GM23248 (cell line): ENCODE measurements at places on chromosomes 13 and 19. TPM values are rescaled to one million over a fixed set of nuclear protein-coding genes. Genes with fewer than 3 reads are reported as not detected.
A peak's percentile ranks its signal among the peaks of the same experiment; 100 is the strongest.

The CEACAM21 gene
- not detected in 2 replicates for total RNA-seq

The PGLYRP2 gene
- total RNA-seq, result not detected in 2 replicates

The CYP2A7 gene
- not detected in 2 replicates for total RNA-seq

The IGFL2 gene
- not detected in 2 replicates for total RNA-seq

The CBY2 gene
- not detected in 2 replicates for total RNA-seq

The DMKN gene
- 20.0 and 25.4 TPM in 2 replicates for total RNA-seq

The PTH2 gene
- not detected in 2 replicates for total RNA-seq

DNA sequence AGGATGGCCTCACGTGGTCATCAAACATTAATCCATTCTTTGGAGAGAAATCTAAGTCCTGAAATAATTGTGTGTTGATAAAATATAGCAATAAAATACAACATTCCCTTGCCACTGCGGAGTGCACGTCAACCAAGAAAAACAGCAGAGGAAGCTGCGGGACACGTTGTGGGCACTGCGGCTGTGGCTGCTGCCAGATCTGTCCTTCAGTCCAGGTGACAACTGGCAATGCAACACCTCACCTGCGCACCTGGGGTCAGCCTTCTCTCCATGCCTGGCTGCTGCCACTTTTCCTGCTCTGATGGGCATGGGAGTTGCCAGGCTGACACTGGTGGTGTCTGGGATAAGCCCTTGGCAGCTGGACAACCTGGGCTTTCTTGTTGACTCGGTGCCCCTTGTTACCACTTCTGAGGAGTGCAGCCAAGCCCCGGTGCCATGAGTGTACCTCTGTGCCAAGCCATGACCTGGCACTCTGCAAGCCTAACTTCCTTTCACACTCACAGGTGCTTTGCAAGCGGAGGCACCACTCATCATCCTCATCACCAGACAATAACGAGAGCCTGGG is 251.6 kb upstream of the TSHZ3 start:
- H3K4me1 ChIP-seq, result no peaks in the 10 kb centered on the region
- H3K27me3 ChIP-seq, result no peaks in the 10 kb centered on the region
- DNase-seq, result no peak
- H3K36me3 ChIP-seq, result no peaks in the 10 kb centered on the region

DNA sequence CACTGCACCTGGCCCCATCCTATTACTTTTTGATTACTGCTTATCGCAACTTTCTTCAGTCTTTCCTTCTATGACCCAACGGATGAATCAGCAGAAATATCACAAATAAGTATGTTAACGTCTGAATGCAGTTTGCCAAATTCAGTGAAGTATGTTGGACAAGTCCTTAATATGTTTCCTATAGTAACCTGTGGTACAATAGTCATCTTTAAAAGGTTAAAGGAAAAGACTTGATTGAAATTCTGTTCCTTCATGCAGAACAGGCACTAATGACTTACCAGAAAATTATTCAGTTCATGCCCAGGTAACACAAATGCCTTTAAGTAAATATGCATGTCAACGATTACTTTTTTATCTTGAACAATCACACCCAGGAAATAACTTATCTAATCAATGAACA is 242.6 kb downstream of the KCTD12 start:
- no peaks in the 10 kb centered on the region for H3K27me3 ChIP-seq
- DNase-seq, result no peak
- H3K36me3 ChIP-seq, result no peaks in the 10 kb centered on the region
- H3K27ac ChIP-seq, result no peak overlapping the region

DNA sequence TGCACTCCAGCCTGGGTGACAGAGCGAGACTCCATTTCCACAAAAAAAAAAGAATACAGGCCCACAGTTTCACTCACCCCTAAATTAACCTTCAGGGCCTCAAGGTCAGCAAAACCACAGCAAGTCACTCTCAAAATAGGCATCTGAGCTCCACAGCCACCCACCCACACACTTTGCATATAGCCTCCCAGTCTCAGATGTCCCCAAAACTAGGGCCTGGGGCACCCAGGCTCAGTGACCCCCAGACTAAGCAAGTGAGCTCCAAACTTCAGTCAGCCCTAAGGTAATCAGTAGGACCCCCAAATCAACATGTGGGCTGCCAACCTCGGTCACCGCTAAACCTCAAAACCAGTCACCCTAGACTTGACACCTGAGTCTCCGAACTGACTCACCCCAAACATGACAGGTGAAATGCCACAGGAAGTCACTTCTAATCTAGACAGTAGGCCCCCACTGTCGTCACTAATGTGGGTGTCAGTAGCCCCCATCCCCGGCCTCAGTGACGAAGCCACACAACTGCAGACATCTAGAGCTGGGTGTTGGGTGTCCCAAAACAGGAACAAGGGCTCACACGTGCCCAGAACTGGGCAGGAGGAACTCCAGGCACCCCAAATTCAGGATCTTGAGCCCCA is 13.9 kb downstream of the RABAC1 start:
- no peaks in the 10 kb centered on the region for H3K27me3 ChIP-seq
- H3K36me3 ChIP-seq, result no peaks in the 10 kb centered on the region
- H3K4me3 ChIP-seq, result no peak overlapping the region
- DNase-seq, result no peak
- H3K4me1 ChIP-seq, result no peaks in the 10 kb centered on the region

DNA sequence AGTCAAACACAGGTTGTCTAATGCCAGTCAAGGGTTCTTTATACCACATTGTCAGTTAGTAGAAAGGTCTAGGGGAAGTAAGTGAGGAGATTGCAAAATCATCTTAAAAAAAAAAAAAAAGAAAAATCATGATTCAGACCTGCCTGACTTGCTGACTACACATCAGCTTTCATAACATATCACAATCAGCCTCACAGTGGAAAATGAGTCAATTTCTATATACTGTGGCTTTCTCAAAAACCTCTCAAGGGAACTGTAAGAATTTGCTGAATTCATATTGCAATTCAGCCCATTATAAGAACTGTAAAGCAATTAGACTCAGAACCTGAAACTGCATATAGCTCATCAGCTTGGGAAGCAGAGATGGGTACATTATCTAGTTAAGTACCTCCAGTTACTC is 75.3 kb upstream of the GPC6 start:
- peak overlapping the region; percentile 45 for H3K27ac ChIP-seq
- no peaks in the 10 kb centered on the region for H3K27me3 ChIP-seq
- peak; percentile 90 for DNase-seq
- no peak overlapping the region for H3K4me3 ChIP-seq

- no peaks in the 10 kb centered on the region for H3K4me1 ChIP-seq
- H3K36me3 ChIP-seq, result no peaks in the 10 kb centered on the region
- no peak for DNase-seq
Observed at GRCh38 chr13:29266756-29267733, 328.4 kb downstream of the SLC7A1 start.

DNA sequence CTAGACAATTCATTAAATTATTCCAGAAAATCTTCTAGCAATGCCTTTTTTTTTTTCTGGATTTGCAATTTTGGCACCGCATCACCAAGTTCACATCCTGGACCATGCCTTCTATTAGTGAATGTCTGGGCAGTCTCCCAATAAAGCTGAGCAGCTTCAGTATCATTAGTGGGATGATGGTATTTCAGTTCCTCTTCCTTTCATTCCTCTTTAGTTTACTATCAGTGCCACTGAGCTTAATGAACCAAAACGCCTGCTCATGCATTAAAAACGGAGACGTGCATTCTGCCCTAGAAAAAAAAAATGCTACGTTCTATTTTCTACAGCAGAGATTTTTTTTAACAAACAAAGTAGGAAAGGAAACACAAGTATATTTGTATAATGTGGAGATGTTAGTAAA is 343.0 kb downstream of the PCDH9 start:
- no peaks in the 10 kb centered on the region for H3K4me1 ChIP-seq
- no peak overlapping the region for H3K4me3 ChIP-seq
- H3K27me3 ChIP-seq, result no peaks in the 10 kb centered on the region
- H3K27ac ChIP-seq, result no peak overlapping the region
- no peaks in the 10 kb centered on the region for H3K36me3 ChIP-seq

DNA sequence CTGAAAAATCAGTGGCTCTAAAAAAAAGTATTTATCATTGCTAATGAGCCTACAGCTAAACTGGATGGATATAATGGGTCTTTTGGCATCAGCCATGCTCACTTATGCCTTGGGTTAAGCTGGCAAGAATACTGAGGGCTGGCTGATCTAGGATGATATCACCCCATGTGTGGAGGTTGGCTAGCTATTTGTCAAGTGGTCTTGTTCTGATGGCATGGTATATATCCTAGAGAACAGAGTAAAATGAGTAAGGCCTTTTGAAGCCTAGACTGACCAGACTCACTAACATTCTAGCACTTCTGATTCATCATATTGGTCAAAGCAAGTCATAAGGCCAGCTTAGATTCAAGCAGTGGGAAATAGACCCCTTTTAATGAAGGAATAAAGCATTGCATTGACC is 383.0 kb downstream of the SLITRK1 start:
- H3K4me3 ChIP-seq, result no peak overlapping the region
- no peak overlapping the region for H3K27ac ChIP-seq
- H3K36me3 ChIP-seq, result no peaks in the 10 kb centered on the region
- H3K4me1 ChIP-seq, result peaks cover 24% of the 10 kb centered on the region
- H3K27me3 ChIP-seq, result no peaks in the 10 kb centered on the region

DNA sequence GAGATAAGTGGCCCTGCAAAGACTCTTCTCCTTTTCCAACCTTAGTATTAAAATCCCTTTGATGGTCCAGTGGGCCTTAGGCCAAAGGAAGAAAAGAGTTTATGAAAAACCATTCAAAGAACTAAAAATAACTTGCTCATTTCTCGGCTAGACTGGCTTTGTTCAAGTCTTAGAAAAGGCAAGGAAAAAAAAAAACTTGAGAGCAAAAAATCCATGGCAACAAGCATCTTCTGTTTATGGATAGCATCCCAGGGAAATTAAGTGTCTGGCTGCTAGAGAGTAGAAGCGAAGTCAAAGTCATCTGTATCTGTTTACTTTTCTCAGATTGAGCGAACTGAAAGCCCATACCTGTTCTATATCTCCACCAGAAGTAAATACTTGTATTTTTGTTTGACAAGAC is 129.6 kb downstream of the KCTD15 start:
- no peak overlapping the region for H3K27ac ChIP-seq
- H3K27me3 ChIP-seq, result no peaks in the 10 kb centered on the region
- no peak overlapping the region for H3K4me3 ChIP-seq

DNA sequence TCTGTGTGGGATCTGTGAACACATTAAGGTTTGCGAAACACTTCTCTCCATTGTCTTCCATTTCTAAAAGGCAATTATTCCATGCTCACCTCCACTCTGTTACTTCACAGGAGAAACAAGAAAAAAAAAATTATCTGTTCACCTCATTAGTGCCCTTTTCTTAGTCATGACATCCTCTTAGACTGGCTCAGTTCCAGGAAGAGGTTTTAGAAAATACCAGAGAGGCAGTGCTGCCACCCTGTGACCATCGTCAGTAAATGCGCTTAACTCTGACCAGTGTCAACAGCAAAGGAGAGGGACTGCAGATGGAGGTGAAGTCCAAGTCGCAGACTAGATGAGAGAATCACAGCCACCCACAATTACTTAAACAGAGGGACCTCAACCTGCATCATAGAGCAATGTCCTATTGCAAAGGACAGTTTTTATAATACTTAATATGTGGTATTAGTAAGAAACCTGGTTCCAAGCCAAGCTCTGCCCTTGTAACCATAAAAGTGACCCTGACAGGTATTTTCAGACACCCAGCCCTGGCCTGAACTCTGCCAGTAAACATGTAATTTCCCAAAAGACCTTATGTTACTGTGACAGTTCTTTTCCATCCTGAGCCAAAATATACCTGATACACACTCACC is 19.4 kb downstream of the CEACAM21 start:
- no peaks in the 10 kb centered on the region for H3K4me1 ChIP-seq
- no peaks in the 10 kb centered on the region for H3K27me3 ChIP-seq
- DNase-seq, result peak; percentile 89
- H3K4me3 ChIP-seq, result no peak overlapping the region

- H3K4me1 ChIP-seq, result peaks cover 7% of the 10 kb centered on the region; the same call in 1 of the 2 replicates
- peaks cover 43% of the 10 kb centered on the region for H3K36me3 ChIP-seq
- no peaks in the 10 kb centered on the region for H3K27me3 ChIP-seq
- H3K27ac ChIP-seq, result peak overlapping the region; percentile 86
- peak overlapping the region; percentile 92 for H3K4me3 ChIP-seq
Observed at GRCh38 chr19:49488046-49488862, 846 bp downstream of the RPL13A start.
